ENCODE measurements at places on chromosomes 2 and 18. TPM values are rescaled to one million over a fixed set of nuclear protein-coding genes. Genes with fewer than 3 reads are reported as not detected.

- H3K27ac ChIP-seq, result no peak overlapping the region
- H3K36me3 ChIP-seq, result no peaks in the 10 kb centered on the region
- peaks cover 9% of the 10 kb centered on the region for H3K4me1 ChIP-seq
- DNase-seq, result no peak
- H3K4me3 ChIP-seq, result no peak overlapping the region
These were observed 193.5 kb downstream of the ZFP36L2 start for GRCh38 chr2:43033016-43033270.

DNA sequence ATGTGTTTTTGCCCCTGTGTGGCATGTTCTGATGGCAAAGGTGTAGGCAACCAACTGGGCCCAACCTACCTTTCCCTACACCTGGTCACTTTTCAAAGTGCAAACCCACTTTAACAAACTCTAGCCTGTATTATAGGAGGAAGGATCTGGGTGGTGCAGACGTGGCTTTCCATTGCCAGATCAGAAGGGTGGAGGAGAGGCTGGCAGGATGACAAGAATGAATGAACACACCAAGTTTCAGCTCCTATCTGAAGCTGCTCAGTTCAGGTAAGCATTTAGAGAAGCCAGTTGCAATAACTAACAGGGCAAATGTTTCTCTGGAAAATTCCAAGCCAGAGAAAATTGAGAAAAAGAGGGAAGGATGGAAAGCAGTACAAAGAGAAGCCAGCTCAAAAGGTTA lies 707 bp upstream of the SERPINB7 start:
- peaks cover 5% of the 10 kb centered on the region for H3K27me3 ChIP-seq
- no peaks in the 10 kb centered on the region for H3K4me1 ChIP-seq
- no peak overlapping the region for H3K4me3 ChIP-seq
- H3K36me3 ChIP-seq, result no peaks in the 10 kb centered on the region
- H3K27ac ChIP-seq, result no peak overlapping the region
- DNase-seq, result no peak

GRCh38 chr2:177000061-177000714 lies 212.4 kb upstream of the HNRNPA3 start:
- no peaks in the 10 kb centered on the region for H3K27me3 ChIP-seq
- no peak overlapping the region for H3K4me3 ChIP-seq
- peaks cover 20% of the 10 kb centered on the region for H3K4me1 ChIP-seq
- no peak for DNase-seq
- peaks cover 4% of the 10 kb centered on the region for H3K36me3 ChIP-seq

LRRTM4 gene
- not detected for total RNA-seq

C2orf78 gene
- not detected for total RNA-seq

REG3G gene
- not detected for total RNA-seq

SERPINB3 gene
- total RNA-seq, result not detected

LYG1 gene
- 1.4 TPM for total RNA-seq

- no peak overlapping the region for H3K4me3 ChIP-seq
- DNase-seq, result no peak
- no peaks in the 10 kb centered on the region for H3K4me1 ChIP-seq
- H3K36me3 ChIP-seq, result no peaks in the 10 kb centered on the region
- peaks cover 5% of the 10 kb centered on the region for H3K27me3 ChIP-seq
- H3K27ac ChIP-seq, result no peak overlapping the region
These were observed 108.2 kb downstream of the GAREM1 start for GRCh38 chr18:32362484-32362883.

DNA sequence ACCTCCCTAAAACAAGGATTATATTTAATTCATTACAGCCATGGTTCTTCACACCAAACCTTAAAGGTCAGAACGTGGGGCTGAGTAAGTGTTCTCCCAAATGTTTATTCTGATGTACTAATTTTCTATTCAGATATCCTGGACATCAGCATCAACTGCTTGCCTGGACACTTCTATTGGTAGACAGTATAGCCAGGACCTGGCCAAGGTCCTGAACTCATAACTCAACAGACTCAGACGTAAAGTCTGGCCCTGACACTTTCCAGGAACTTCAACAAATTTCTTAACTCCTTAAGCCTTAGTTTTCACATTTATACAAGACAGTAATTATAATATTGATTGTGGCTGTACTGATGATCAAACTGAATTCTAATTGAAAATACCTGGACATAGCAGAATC lies 89.1 kb downstream of the AKAIN1 start:
- no peaks in the 10 kb centered on the region for H3K4me1 ChIP-seq
- peaks cover 3% of the 10 kb centered on the region for H3K27me3 ChIP-seq
- no peak for DNase-seq
- no peak overlapping the region for H3K27ac ChIP-seq
- no peak overlapping the region for H3K4me3 ChIP-seq
- no peaks in the 10 kb centered on the region for H3K36me3 ChIP-seq

Data from activated CD8-positive, alpha-beta T cell treated with anti-CD3 and anti-CD28 coated beads, Interleukin-2, amount 10 ng/mL, durations not matched to agents 7 days and 5 days (primary cell).